ENCODE measurements at places on chromosomes 2 and 18.

DNA sequence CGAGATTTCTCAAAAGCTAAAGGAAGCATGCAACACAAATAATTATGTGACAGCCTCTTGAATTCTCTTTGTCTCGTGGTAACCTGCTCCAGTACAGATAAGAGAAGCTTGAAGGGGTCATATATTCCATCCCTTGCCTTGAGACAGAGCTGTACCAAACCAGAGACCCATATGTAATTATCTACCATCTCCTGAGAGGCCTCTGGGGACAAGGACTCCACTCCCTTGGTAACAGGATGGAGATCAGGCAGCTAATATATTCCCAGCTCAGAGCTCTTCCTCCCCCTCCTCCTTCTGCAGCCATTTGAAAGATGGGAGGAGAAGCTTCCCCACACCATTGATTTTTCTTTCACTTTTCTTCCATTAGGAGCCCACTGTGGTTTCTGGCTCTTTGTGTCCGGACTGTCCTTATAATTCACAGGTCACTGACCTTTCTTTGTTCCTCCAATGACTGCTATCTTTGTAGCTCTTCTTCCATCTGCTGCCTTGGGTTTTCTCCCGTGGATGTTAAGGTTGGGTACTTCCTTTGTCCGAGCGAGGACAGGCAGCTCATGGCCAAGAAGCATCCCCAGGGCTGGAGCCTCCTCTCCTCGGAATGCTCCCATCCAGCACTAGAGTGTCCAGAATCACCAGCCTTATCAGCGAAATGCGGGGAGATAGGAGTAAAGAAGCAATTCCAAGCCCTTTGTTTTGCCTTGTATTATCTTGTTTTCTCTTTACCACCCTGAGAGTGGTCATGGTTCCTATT, 72.6 kb upstream of the STPG4 start:
- DNase-seq = no peak

- DNase-seq = no peak
Observed at GRCh38 chr2:25330273-25330672, 11.5 kb downstream of the DNMT3A start.

- no peak for DNase-seq
Observed at GRCh38 chr2:15365411-15365810, 195.7 kb downstream of the NBAS start.

GRCh38 chr2:58906081-58906645, 665.0 kb upstream of the FANCL start:
- DNase-seq = no peak

DNA sequence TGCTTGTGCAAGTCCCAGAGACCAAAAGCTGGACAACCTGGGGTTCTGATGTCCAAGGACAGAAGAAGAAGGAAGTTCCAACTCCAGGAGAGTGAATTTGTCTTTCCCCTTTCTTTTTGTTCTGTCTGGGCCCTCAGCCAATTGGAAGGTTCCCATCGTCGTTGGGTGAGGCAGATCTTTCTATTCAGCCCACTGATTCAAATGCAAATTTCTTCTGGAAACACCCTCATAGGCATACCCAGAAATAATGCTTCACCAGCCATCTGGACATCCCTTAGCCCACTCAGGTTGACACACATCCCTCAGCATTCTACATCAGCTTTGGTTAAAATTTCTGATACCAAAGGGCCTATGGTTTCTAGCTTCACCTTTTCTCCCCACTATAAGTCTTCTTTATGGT, 156.5 kb downstream of the SP3 start:
- DNase-seq = no peak

DNA sequence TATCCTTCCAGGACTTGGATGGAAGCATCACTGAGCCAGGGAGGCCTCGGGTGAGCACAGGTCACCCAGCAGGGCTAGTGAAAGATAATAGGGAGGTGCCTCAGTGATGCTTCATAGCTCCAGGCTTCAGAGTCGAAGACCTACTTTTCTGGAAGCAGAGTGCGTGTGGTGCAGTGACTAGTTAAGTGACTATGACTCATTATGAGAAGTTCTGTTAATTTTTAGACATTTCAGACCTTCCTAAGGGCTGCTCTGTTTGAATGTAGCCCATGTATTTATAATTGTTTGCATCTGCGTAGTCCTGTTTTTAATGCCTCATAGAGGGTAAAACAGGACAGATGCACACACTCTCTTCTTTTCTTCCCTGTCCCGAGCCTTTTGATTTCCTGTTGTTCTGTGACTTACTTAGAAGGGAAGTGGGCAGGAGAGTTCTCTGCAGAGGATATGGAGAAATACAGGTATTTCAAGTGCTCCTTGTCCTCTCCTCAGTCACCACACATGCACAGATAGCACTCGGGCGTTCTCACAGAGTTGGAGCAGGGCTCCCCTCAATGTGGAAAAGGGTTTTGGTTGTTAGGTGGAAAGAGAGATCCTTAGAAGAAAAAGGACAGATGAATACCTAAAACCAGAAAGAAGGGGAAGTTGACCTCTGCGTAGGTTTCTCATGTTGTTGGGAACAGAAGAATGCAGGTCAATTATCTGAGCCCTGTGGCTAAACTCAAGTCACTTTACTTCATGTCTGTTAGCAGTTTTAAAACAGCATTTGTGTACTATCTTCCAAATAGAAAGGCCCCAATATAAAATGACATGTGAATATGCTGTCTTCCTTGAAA, 34.7 kb downstream of the RALB start:
- DNase-seq = no peak

DNA sequence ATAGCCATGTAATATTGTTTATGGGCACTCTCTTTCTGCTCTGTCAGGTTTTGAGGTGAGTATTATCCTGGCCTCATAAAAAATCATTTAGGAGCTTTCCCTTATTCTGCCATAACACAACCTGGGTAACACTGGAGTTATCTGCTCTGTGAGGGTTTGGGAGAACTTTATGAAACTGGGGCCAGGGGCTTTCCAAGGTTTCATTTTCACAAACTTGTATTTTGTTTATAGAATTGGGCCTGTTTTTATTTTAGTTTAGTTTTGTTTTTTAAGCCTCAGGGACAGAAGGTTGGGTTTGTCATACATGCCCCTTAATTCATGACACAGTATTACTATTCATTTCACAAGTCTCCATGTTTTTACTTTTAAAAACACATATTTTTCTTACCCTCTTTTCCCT, 83.5 kb downstream of the IRS1 start:
- no peak for DNase-seq

DNA sequence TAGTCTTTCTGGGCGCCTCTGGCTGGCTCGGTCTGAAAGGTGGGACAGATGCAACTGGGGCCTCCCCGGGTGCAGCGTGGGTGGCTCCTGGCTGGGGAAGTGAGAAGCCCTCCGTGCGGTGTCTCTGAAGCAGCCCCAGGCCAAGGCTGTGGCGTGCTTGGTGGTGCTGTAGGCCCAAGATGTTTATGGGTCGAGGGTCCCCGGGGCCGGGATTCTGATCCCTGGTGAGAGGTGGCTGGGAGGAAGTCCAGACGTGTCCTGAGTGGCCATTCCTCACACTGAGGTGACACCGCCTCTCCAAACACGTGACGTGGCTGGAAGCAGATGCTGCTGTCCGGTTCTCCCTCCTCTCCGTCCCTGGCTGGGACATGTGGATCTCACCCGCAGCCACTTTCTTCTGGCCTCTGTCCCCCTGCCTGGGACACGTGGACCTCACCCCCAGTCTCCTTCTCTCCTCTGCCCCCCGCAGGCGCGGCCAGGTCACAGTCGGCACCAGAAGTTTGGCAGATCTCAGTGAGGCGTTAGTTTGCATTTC, 12.6 kb downstream of the RTP5 start:
- no peak for DNase-seq

GRCh38 chr2:200498402-200499162, 11.3 kb downstream of the KCTD18 start:
- DNase-seq = no peak

GRCh38 chr18:28735731-28736130, 558.8 kb upstream of the CDH2 start:
- no peak for DNase-seq

DNA sequence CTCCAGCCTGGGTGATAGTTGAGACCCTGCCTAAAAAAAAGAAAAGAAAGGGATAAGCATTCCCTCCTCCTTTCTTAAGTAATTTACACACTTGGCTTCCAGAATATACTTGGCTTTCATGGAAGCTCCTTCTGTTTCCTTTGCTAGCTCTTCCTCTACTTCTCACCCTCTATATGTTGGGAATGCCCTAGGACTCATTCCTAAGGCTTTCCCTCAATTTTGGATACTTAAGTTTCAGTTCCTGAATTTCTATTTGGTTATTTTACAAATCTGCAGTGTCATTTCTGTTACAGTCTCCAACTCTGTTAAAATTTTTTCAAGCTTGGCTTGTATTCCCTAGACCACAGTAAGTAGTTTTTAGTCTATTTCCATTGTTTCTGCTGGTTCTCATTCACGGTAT, 23.6 kb downstream of the SP3 start:
- DNase-seq = no peak

GRCh38 chr2:239361311-239361642, 39.5 kb downstream of the HDAC4 start:
- DNase-seq = no peak

DNA sequence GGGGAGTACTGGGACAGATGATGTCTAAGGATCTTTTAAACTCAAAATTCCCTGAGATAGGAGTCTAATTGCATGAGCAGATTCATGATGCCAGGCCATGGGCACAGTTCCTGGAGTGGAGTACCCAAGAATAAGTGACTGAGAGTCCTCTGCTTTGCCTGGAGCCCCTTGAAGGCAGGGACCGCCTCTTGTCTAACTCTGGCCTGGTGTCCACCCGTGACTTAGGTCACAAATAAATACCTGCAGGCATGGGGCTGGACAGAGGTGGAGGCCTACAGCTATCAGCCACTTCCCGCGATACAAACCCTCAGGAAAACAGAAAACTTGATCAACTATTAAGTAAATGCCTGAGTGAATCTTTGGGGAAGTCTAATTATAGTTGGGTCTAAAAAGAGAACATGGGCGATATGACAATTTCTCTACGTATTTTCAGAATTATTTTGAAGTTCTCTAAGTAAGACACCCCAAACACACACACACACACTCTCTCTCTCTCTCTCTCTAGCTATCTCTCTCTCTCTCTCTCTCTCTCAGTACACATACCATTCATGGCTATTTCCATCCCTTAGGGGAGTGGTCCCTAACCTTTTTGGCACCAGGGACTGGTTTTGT, 1.8 kb upstream of the WIPF1 start:
- no peak for DNase-seq

DNA sequence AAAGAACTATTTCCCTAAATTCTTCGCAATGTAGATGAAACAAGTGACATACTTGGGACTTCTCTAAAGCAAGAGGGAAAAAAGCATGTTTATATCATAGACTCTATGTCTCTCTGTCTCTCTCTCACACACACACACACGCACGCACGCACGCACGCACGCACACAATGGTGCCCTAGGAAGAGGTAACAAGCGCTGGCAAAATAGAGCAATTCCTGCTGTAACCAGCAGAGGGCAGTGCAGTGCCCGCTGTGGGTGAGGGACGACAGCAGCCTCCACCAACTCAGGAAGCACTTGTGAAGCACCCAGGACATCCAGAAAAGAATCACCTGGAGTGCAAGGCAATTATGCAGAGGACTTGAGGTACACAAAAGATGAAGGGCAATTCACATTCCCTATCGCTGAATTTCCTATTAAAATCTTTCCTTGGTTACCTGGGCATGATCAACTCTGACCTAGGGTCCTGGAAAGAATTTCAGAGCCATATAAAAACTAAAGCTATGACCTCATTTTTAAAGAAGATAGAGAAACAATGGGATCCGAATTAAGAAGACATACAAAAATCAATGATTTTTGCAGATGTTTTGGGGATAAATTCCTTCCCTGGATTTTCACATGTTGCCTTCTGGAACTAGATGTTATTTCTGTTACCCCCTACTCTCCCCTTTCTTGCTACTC, 166.4 kb downstream of the PDE11A start:
- peak; percentile 17 for DNase-seq

GRCh38 chr2:20352581-20353216, 2.1 kb upstream of the PUM2 start:
- no peak for DNase-seq

DNA sequence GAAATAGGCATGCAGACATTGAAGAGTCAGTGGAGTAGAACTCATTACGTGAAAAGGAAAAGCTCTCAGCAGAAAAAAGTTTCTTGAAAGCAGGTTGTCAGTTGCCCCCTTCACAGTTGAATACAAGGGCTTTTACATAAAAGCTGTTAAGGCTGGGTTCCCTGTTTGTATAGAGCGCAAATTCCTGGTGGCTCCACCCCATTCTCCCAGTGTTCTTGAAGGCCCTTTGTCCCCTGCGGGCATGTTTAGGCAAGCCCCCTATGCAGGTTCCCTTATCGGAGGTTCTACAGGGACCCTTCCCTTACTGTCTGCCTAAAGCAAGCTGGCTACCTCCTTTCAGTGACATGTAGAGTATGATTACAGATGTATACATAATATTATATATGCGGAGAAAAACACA, 497.2 kb upstream of the SYT4 start:
- DNase-seq = no peak

- no peak for DNase-seq
Observed at GRCh38 chr2:178076130-178076529, 3.6 kb upstream of the PDE11A start.

DNA sequence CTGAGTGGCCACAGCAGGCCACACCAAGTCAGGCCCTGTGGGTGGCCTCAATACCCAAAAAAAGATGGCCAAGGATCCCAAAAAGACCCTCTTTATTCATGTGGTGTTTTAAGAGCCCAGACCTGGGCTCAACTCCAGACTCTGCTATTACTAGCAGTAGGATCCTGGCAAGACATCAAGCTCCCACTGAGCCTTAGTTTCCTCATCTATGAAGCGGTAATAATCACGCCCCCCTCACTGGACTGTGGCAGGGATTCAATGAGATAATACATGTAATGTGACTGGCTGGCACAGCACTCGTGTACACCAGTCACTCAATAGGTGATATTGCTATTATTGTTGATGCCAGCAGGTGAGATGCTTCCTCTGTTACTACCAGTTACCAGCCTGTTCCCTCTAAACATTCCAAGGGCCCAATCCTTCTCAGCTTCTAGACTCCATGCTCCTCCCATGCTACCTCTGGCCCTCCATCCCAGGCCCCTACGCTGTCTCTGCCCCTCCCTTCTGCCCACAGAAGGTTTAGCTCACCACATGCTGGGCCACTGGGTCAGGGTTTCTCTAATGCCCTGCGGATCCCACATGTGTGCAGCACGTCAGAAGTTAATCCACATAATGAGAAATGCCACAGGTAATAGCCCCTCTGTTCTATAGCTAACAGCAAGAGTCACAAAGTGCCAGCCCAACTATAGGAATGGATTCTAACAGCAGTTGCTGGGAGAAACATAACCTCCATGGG, 51.2 kb downstream of the SLC4A5 start:
- no peak for DNase-seq

GRCh38 chr2:181121996-181122395, 141.6 kb downstream of the UBE2E3 start:
- DNase-seq = no peak

GRCh38 chr2:63287956-63288355, 237.3 kb downstream of the OTX1 start:
- DNase-seq = no peak

- DNase-seq = no peak
Observed at GRCh38 chr18:37242826-37243560, 322.6 kb downstream of the CELF4 start.

- no peak for DNase-seq
Observed at GRCh38 chr2:197088694-197089093, 162.2 kb upstream of the PGAP1 start.

GRCh38 chr2:65228263-65228750, 676 bp downstream of the ACTR2 start:
- no peak for DNase-seq
